ENCODE measurements at places on chromosomes 2 and 18.

GRCh38 chr2:55155764-55156281 is 76.3 kb downstream of the CLHC1 start:
- DNase-seq, result no peak

GRCh38 chr2:216234106-216234505 is 125.0 kb downstream of the XRCC5 start:
- DNase-seq, result no peak

- DNase-seq, result no peak
Observed at GRCh38 chr2:43559391-43560230, 36.2 kb downstream of the THADA start.

- no peak for DNase-seq
Observed at GRCh38 chr2:128291161-128291843, 27.4 kb downstream of the HS6ST1 start.

DNA sequence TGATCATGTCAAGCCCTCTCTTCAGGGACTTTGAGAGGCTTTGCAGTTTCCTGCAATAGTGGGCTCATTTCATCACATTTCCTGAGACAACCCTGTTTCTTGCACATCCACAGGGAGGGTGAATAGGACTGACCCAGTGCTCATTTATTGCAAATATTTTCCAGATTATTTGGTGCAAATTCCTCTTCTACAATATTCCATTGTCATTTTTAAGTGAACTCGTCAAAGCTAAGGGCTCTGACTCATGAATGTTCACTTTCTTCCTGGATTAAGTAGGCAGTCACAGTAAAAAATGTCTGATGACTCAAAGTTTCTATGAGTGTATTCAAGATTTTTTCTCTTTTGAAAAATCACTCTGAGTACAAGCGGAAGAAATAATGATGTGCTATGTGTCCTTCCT is 225.5 kb upstream of the GALNT5 start:
- no peak for DNase-seq

- no peak for DNase-seq
Observed at GRCh38 chr18:62360805-62361204, 35.7 kb downstream of the TNFRSF11A start.

Measured in CD4-positive, alpha-beta T cell treated with Interleukin-4 for 1 hour (primary cell).